ENCODE measurements at places on chromosomes 2 and 18.

DNA sequence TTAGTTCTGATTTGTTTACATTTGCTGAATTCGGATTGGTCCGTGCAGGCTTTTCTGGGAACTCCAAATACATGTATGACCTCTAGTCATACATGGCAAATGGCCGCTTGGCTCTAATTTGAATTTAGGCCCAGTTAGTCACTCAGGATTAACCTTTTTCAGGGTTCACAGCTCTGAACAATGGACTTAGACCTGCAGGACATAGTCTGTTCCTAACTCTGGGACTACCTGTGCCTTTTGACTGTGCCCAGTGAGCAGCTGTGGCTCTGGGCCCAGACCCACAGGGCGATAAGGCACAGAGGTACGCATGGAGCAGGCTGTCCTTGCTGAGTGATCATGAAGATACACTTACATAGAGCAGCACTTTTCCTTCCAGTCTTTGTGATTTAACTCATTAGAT lies 28.5 kb downstream of the IL37 start:
- no peak for DNase-seq

- no peak for DNase-seq
Measured at GRCh38 chr2:6954586-6954985, 37.4 kb downstream of the RNF144A start.

DNA sequence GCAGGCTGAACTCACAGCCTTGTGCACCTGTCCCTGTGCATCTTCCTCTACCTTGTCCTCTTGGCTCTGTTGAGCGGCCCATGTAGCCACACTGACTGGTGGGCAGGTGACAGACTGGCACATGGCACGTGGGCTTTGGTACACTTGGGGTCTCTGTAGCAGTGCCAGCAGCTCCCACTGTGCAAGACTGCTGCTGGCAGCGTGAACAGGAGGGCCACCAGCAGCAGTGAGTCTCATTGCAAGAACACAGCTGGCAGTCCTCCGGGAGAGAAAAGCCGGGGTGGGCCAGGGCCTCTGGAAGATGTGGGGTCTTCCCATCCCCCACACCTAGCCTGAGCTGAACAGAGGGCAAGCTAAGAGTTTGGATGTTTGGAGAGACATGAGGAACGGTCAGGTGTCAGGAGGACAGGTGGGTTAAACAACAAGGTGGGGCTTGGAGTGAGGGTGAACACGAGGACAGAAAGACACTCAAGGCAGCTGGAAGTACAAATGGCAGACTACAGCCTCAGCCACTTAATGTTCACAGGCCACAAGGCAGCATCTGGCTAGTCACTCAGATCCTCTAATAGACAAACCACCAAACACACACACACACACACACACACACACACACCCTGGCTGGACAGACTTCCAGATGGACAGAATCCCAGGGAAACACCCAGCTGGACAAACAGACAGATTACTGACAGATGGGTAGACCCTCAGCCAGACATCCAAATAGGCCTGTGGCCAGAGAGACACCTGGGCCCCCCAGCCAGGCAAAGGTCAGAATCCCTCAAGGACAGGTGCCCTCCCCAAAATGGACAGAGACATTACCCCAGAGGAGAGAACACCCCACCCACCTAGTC lies 2.3 kb upstream of the PTPN18 start:
- DNase-seq = no peak

DNA sequence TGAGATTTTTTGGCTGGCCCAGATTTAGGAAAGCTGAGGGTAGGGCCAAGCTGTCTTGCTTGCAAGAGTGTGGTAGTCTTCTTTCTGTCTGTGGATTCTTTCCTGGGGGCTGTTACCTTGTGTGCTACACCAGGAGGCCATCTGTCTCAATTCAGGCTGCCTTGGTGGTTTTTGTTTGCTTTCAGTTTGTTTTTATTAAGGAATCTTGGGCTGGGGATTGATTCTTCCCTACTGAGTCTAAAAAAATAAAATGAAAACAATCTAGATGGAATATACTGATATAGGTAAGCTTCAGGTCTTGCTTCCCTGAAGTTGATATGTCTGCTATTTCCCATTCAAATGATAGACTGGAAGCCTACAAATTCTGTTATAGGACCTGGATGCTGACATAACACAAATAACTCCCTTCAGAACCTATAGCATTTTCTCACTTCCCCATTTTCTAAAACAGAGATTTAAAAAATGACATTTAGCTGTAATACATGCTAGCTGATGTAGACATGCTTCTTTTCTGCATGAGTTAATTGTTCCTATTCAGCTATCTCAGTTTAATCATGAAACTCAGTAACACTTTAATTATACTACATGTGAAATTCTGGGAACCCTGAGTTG lies 5.3 kb downstream of the LHCGR start:
- DNase-seq = no peak

DNA sequence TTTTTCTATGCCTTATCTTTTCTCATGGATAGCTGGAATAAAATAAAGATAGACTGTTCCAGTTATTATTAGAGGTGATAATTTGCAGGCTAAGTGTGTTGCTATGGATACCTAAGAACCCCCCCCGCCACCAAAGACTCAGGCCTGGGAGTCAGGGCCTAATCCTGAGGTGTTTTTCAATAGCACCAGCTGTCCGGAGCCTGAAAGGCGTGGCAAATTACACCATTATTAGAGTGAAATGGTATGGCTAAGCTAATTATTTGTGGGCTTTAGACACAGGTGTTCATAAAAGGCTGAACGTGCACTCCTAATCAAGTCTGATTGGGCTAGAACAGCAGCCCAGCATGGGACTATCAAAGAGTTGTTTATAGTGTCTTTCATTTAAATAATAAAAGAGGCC lies 293.2 kb upstream of the DCC start:
- DNase-seq = no peak

- DNase-seq = no peak
Measured at GRCh38 chr2:211903961-211904360, 634.6 kb downstream of the ERBB4 start.

- no peak for DNase-seq
Measured at GRCh38 chr18:39529358-39529757, 1963.8 kb upstream of the CELF4 start.

DNA sequence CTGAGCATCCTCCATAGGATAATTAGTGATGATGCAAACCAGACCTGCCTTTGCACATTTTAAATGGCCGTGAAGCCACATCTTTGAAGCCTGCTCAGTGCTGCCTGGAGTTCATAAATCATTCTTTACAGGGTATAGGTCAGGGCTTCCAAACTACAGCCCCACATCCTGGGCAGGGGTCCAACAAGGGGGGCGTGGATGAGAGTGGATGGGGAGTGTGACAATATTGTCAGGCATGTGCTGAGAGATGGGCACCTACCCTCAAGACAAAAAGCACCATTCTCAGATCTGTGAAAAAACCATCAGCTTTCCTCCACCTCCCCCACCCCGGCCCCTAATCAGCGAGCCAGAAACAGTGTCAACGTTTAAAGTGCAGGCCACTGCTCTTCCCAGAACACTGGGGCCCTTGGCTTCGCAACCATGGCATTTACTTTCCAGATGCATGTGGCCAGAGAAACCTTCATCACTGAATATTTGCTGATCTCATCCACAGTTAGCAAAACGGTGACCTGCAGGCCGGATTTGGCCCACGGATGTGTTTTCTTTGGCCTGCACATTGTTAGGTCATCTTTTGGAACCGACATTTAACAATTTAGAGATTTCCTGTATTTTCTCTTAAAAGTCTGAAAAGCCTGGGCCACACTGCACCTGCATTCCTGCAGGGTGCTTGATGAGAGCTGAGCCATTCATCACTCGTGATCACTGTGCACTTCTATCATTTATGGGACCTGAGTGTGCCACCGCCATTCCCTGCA lies 130.7 kb downstream of the ANKRD44 start:
- no peak for DNase-seq
